ENCODE measurements at places on chromosomes 16 and 17.

DNA sequence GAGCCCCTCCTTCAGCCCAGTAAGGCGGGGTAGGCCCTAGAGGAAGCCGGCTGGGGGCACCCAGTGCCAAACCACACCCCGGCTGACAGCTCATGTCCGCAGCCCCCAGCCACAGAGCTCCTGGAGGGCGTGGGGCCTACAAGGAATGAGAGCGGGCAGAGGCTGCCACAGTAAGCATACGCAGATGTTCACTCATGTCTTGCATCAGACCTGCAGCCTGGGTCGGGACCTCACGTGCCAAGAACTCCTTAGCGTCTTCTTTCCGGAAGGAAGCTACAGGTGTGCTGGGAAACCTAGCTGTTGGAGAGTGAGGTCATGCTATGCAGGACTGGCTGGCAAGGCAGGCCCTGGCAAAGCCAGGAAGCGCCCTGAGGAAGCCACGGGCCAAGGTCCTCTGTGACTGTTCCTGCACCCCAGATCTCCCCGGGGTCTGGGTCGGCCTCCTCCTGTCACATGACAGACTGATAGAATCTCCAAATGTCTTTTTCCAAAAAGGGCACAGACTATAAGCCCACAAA is 1.6 kb downstream of the ZNF598 start:
- no peak for DNase-seq

DNA sequence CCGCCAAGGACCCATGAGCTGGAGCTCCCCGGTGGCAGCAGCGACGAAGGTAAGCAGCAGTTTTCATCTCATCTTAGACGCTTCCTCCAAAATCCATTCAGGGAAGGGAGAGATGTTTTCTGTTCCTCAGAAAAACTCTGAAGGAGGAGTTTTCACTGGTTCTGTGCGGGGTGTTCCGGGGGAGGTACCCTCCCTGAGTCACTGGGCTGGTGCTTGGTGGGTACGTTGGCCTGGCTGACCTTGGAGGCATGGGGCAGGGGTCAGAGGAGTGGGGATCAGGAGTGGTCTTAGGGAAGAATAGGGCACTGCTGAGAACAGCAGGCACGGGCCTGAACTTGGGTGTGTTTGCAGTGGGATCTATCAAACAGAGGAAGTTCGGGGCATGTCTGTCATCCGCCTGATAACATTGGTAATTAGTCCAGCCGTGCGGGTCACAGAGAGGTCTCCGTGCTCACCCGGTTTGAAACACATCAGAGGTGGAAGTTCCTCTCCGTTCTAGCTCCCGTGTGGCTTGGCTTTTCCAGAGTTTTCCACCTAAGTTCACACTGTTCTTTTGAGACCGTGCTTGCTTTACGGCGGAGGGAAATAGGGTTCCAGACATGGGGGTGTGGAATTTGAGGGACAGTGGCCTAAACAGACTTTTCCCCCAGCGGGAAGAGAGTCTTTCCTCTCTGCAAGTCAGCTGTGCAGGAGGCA is 59.6 kb upstream of the CIBAR2 start:
- DNase-seq: no peak

- no peak for DNase-seq
These were observed at the start of gene HAS3 for GRCh38 chr16:69105501-69106361. Gene HAS3 (plus strand): TSS chr16:69105653. CDS start chr16:69109396, 3,743 bp downstream.

DNA sequence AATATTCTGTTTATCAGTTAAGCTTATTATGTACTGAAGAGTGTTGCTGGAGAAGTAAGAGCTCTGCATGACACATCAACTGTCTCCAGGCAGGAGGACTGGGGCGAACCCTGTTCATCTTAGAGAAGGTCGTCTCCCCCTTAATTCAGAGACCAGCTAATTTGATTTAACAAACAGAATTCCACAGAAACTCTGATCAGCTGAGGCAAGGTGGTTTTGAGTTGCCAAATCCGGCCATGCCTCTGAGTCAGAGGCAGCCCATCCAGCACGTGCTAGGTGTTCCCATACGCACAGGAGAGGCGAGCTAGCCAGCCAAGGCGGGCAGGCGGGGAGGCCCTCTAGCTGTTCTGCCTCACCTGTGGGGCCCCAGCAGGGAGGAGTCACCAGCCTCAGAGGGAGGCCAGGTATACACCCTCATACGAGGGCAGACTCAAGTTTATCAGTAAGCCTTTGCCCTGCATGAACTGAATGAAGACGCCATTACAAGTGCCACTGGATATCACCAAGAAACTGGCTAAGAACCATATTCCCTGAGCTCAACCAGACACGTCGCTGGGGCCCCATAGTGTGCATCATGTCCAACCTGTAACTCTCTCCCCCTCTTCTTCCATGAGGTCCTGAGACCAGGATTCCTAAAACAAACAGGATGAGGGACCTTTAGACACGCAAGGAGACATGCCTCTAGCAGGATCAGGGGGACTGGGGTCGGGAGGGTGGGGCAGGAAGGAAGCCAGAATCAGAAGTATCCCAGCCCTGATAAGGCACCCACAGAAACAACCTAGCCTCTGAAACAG is 25.7 kb downstream of the STAT5A start:
- DNase-seq: no peak

GRCh38 chr16:67481561-67482232 is 740 bp upstream of the ATP6V0D1 start:
- DNase-seq: peak; percentile 36

- DNase-seq: no peak
These were observed 4.6 kb upstream of the C17orf99 start for GRCh38 chr17:78141437-78142118.

DNA sequence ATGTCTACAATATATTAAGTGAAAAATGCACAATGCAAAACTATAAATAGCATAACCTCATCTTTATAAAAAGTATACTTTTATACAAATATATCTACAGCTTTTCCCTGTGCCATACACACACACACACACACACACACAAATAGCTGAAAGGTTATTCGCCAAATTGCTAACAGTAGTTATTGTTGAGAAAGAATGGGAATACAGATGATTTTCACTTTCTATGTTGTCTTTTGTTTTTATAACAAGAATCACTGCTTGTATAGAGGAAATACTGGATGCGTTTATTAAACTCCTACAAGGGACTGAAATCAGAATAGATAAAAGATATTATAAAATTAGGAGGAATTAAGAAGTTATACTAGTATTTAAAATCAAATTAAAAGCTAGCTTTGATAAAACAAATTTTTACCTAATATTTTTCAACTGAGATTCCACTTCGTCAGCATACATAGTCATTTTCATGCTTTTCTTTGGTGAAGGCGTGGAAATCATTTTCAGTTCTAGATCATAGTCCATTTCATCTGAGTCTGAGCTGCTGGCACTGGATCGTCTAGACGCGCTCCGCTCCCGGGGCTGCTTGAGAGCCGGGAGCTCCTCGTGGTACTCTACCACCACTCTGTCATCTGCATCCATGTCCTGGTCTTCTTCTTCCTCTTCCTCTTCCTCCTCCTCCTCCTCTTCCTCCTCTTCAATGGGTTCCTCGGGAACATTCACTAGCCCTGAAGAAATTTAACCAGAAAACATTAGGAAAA is 17.0 kb upstream of the ITGAE start:
- no peak for DNase-seq

DNA sequence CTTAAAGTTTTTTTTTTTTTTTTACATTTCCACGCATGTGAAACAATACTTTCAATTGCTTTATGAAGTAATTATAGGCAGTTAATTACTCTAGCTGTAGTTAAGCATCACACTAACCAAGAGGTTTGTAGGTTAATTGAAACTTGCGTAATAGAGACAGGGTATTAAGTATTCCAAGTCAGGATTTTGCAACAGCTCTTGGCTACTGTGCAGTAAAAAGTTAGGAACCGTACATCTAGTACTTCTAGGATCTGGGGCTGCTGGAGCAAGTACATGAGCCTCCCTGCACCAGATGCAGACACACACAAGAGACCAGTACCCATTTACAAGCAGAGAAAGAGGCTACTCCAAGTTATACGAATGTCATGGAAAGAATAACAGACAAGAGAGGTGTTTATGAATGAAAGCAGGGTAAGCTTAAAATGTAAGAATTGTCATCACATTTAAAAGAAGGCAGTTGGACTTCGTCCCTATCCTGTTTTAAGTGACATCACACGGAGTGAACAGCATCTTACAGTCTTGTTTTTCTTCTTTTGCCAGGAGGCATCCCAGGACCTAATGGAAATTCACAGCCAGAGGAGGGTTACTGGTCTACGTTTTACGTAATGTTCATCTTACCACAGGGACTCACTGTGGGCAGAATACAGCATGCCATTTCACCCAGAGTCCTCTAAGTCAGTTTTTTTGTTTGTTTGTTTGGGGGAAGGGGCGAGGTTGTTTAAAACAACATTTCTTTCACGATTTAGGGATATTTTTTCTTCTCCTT is 379.6 kb upstream of the PSMD7 start:
- no peak for DNase-seq

- DNase-seq: no peak
These were observed 9.9 kb downstream of the KRTAP9-1 start for GRCh38 chr17:41199421-41200078.

GRCh38 chr16:61146429-61146828 is 889.8 kb downstream of the CDH8 start:
- no peak for DNase-seq

GRCh38 chr16:66660422-66661209 is 35.9 kb downstream of the CMTM4 start:
- no peak for DNase-seq

DNA sequence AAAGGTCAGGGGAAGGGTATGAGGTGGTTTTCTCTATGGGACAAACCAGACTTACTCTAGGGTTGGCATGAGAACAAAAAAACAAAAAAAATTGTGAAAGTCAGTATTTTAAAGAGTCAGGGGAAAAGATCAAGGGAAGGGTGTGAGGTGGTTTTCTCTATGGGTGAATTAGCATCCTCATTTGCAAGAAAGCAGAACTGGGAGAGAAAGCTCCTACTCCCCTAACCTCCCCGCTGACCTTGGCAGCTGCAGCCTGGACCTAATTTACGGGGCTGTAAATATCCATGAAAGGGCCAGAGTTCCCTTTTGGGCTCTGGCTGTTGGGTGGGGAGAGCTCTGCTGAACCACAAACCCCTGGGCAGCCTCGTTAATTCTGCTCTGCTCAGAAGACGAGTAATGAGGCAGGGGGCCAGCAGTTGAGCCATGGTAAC is 10.6 kb downstream of the RHBDL3 start:
- no peak for DNase-seq

- no peak for DNase-seq
These were observed 3.9 kb upstream of the EFTUD2 start for GRCh38 chr17:44903012-44903685.

GRCh38 chr17:59409336-59410048 is 78.0 kb downstream of the YPEL2 start:
- DNase-seq: no peak

DNA sequence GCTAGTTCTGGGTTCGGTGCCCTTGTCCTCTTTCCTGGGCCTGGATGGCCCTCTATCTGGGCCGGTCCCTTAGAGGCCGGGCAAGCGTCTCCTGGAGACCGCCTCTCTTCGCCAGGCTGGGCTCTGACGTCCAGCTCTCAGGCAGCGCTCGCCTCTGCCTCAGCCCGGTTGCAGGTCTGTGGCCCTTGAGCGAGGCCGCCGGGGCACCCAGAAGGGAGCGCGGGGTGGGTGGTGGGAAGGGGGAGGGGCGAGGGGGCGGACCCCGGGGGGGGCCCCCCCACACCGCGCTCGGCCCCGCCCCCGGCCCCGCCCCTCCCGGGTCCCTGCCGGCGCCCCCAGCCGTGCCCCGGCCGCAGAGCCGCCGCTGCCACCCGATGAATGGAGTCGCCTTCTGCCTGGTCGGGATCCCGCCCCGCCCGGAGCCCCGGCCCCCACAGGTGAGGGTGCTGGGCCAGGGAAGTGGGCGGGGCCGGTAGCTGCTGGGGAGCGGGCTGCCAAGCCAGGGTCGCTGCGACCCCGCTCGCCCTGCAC is at the start of gene ARHGAP23:
Gene ARHGAP23, plus strand, starts transcription at position 353 of the 531 bp plus-strand sequence. Its CDS starts 22 bp downstream, at position 375.
- peak; percentile 22 for DNase-seq

GRCh38 chr16:6317934-6318333 is 1014.7 kb upstream of the RBFOX1 start:
- DNase-seq: no peak

GRCh38 chr17:71203953-71204352 is 916.9 kb upstream of the SOX9 start:
- DNase-seq: no peak

DNA sequence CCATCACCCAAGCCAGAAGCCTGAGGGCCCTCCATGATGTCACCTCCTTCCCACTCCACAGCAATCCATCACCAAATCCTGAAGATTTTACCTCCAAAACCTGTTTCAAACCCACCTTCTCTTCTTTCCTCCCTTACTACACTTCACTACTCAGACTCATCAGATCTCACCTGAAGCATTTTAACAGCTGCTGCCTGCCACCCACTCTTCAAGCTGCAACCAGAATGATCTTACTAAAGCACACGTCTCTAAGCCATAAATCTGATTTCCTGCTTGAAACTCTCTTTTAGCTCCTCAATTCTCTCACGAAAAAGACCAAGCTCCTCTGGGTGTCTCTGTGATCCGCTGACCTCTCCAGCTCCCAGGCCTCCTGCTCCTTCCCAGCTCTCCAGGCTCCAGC is 46.5 kb downstream of the CDK5R1 start:
- DNase-seq: no peak

DNA sequence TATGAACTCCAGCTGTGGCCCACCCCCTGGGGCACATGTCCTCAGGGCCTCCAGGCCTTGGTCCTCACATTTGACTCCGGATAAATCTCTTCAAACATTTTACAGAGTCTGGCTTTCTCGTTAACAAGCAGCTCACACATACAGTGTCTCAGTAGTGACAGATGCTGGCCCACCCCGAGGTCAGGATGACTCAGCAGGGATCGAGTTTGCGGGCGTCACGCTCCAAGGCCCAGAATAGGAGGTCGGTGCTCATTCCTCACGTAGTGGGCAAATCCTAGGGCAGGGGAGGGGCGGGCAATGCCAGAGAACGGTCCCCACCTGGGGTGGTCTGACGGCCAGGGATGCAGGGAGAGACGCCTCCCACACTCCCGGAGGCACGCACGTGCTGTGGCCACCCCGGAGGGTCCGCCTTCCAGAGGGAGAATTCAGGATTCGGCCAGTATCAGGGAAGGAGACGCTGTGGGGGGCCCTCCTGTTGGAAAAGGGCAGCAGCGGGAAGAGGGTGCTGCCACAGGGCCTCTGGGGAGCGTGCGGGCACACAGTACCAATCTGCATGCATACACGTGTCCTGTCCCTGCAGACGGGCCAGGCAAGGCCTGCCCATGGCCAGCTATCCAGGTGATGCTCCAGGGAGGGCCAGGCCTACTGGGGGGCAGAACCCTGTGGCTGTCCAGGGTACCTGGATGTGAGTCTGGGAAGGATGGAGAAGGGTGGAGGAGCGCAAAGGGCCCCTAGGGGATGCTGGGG is 8.6 kb downstream of the SLC7A5 start:
- peak; percentile 20 for DNase-seq

DNA sequence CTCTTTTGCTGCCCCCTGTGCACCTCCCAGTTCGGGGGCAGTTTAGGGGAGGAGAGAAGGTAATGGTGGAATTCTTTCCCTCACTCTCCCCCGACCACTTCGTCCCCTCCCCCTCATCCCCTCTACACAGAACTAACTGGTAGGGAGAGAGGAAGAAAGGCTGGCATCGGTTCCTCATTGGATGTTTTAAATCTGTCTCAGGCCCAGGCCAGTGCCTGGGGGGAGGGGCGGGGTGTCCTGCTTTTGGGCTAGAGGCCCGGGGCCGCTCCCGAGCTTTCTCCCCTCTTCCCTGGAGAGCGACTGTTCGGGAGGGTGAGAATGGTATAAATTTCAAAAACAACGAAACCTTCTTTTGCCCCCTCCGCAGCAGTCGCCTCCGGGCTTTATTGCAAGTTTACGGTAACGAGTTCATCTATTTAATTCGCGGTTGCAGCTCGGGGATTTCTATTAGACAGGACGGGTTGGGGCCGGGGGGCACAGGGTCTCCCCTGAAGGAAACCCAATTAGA is at the start of gene PRAC2:
Gene PRAC2, plus strand, starts transcription at position 271 of the 508 bp plus-strand sequence. CDS start 1,226 bp downstream, outside the sequence.
- DNase-seq: no peak

Data from activated CD4-positive, alpha-beta T cell treated with anti-CD3 and anti-CD28 coated beads for 4 hours (primary cell).